ENCODE measurements at places on chromosomes 6 and 20.

DNA sequence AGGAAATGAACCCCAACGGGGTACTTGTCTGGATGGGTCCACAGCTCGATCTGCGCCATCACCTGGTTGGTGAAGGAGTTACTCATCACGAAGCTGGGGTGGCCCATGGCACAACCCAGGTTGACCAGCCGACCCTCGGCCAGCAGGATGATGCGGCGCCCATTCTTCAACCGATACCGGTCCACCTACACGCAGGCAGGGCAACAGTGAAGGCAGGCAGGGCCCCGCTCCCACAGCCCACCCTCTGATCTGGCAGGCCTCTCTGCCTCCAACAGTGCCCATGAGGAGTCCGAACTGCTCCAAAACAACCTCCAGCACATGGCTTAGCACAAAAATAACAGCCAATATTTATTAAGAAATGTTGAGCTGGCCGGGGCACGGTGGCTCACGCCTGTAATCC is 17.7 kb downstream of the AHCY start:
- DNase-seq, result no peak

DNA sequence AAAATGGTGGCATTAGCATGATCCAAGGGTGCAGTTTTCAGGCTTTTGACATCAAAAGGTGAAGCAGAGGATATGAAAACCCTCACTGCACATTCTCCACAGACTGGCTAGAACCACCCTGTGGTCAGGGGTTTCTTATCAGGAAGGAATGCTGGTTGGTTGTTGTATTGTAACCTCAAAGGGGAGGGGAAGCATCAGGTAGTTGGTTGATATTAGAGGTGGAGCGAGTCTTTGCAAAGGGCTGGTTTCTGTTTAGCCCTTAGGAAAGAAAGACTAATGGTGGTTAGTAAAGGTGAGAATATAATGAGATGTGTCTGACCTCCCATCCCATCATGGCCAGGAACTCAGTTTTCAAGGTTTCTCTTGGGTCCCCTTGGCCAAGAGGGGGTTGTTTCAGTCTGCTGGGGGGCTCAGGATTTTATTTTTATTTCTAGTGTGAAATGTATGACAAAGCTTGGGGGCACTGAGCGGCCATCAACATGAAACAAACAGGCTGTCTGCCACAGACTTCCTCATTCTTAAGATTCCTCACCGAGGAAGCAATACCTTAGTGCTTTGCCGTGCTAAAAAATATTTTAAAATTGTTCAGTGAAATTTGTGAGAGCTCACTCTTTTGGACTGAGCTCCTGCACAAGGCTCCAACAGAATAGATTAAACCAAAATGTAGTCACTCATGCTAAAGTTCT is 47.5 kb upstream of the PROKR2 start:
- DNase-seq, result no peak

- no peak for DNase-seq
Observed at GRCh38 chr20:47117371-47117770, 222.7 kb downstream of the EYA2 start.

GRCh38 chr6:163600331-163600730 is 185.8 kb downstream of the QKI start:
- no peak for DNase-seq

DNA sequence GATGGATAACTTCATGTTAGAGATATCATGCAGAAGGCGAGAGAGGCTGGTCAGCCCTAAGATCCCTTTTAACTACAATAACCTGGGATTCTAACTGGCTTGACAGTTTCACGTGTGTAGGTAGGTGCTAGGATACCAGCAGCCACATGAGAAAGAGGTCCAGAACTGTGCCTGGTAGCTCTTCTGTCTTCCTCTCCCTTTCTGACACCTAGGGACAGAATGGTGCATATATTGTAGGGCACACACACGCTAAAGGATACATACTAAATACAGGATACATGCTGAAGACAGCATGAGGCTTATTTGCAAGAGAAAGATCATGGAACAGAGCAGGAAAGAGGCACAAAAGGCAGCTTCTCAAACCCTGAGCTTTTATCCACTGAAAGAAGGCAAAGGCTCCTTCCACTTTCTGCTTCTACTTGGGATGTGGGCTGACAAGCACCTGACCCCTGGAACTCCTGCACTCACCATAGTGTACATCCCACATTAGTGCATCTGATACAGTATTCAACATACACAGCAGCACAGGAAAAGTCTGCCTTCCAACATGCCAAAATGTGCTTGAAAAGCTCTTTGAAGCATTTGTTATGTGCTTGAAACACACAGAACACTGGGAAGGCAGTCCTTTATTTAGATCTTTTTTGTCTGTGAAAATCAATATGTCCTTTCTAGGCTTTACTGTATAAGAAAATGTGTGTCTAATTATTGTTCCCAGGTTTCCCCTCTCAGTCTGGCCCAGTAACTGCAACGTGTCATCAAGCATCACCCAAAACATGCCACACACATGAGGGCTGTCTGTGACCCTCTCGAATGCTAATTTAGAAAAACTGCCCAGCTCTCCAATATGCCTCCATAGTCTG is 3.2 kb downstream of the SLC22A23 start:
- no peak for DNase-seq

GRCh38 chr6:74734901-74735300 is 471.0 kb downstream of the COL12A1 start:
- no peak for DNase-seq

GRCh38 chr6:113802779-113803178 is 54.4 kb upstream of the MARCKS start:
- no peak for DNase-seq

DNA sequence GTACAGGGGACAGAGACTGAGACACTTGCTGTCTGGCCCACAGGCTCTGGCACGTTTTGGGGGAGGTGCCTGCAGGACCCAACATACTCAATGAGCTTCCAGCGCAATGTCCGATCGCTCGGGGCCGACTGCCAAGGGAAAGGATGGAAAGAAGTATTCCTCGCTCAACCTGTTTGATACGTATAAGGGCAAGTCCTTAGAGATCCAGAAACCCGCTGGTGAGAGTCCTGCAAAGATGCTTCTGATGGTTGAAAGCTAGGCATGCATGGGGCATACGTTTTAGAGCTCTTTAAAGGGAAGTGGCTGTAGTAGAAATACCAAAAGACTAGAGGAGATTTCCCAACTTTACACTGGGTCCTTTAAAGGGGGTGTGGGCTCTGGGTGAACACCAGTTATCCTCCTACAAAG is 2.2 kb downstream of the PRRC2A start:
- no peak for DNase-seq

DNA sequence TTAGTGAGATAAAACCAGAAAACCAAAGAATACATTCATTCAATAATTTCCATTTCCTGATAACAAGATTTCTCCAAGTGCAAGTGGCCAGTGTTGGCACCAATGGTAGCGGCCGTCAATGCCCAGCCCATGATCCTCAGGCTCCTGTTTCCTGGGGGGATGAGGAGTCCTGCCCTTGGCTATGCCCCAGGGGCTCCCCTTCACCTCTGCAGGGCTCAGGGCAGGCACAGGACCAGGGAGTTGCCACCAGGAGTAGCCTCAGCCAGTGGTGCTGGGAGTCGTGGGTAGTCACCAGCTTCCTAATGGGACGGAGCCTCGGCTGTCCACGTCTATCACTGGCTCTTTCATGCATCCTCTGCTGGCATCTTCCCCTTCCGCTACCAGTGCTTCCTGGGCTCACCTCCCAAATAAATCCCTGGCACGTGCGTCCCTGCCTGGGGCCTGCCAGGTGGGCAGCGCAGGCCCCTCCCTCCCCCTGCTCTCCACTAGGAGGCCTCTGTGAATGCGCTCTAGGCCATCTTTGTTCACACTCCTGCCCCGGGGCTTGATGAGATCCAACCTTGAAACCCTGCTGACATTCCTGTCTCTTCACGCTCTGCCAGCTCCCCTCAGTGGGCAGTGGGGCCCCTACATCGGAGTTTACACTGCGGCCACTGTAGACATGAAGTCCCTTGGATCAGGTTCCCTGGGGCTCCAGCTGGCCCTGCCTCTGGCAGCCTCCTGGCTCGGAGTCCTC is 215.7 kb downstream of the SYNDIG1 start:
- no peak for DNase-seq

GRCh38 chr6:3326981-3327380 is 68.2 kb downstream of the PSMG4 start:
- DNase-seq, result no peak

DNA sequence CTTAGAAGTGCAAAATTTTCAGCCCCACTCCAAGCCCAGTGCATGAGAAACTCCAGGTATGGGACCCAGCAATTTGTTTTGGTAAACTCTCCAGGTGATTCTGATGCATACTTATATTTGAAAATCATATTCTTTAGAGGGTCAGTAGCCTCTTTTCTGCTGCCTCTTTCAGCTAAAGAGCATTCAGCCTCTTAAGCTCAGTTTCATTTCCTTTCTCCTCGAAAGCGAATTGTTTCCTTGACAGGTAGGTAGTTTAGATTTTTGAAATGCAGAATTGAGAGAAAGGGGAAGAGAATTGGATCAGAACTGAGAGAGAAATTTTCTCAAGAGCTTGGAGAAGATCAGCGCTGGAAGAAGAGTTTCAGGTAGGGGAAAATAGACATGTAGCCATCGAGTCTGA is 995.8 kb upstream of the FLRT3 start:
- DNase-seq, result no peak

GRCh38 chr6:158627940-158628211 is 16.7 kb downstream of the DYNLT1 start:
- DNase-seq, result no peak

- no peak for DNase-seq
Observed at GRCh38 chr6:19102936-19103335, 715.8 kb downstream of the RNF144B start.

GRCh38 chr6:125846292-125847024 is 55.7 kb downstream of the NCOA7 start:
- DNase-seq, result no peak

DNA sequence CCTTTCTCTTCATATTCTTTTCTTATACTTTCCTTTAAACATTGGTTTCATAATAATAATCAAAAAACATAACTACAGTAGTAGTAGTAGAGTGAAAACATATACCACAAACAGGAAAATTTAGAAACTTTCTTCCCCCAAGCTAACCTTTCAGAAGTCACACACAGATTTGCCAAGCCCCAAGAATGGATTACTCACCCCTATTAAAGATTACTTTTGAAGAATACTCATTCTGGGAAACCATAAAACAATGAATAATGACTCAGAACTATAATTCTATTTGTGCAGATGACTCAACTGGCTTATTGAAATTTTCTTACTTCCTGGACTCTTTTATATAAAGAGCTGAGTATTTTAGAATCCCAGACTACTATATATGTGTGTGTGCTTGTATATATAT is 119.4 kb upstream of the GJE1 start:
- no peak for DNase-seq

DNA sequence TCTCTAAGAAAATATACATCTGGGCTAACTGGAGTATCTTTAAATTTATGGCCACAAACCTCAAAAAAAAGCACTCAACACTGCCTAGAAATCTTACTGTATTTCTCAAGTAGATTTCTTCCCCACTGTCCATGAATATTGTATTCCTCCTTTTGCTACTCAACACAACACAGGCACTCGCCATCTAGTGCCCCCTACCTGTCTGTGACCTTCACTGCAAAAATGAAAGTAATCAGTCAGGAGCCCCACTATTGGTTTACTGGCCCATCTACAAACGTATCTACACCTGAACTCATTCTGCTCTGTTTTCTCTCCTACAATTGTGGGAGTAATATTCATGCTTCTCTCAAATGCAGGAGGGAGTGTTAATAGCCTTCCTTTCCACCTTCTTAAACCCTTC is 58.3 kb downstream of the LY86 start:
- no peak for DNase-seq

GRCh38 chr6:150622941-150623874 is 23.5 kb downstream of the PLEKHG1 start:
- peak; percentile 27 for DNase-seq

GRCh38 chr20:4901031-4901818 is 100.1 kb downstream of the SLC23A2 start:
- DNase-seq, result no peak

DNA sequence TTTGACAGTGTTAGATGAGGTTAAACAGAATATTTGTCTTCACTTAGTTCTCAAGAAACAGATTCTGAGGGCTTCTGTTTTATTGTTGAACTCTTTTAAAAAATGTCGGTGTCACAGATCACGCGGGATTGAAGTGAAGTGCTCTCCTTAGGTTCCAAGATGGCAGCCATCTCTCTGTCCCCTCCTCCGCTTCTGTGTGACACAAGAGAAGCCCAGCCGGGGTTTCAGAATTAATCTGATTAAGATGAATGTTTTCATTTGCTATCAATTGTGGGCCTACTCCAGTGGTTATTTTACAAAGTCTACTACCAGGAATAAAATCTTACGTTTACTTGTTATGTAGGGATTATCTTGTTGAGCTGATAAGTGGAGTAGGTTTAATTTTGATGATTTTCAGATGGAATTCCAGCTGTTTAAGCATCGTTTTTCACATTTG is 10.9 kb downstream of the HIVEP1 start:
- DNase-seq, result no peak

DNA sequence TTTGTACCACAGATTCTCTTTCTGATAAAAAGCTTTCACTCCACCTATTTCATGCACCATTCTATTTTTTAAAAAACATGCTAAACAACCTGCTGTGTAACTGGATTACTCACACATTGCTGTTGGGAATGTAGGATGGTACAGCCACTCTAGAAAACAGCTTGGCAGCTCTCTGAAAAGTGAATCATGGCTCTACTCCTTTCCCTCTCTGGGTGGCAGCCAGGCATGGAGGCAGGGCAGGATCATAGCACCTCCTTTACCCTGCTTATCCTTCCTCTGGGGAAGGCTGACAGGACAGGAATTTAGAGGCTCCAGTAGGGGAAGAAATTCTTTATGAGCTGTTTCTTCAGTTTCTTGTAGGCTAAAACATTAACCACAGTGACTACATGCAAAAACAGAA is 6.7 kb upstream of the VNN2 start:
- no peak for DNase-seq

- no peak for DNase-seq
Observed at GRCh38 chr6:45253453-45253852, 74.7 kb upstream of the RUNX2 start.

- no peak for DNase-seq
Observed at GRCh38 chr6:28161410-28162079, 19.9 kb downstream of the ZKSCAN8 start.

DNA sequence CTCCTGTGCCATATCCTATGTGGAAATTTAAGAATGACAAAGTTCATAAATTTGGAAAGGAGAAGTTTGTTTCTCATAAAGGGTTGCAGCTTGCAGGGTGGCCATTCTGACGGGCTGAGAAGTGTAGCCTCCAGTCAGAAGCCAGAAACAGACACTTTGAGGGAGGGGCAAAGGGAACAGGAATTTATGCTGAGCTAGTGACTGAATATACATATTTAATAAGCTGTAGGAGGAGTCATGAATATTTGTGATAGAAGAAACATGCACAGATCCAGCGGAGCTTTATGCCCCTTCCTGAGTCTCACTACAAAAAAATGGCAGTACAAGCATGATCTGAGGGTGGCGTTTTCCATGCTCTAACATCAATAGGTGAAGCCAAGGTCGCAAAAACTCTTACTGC is 798.3 kb downstream of the KIF16B start:
- no peak for DNase-seq

- DNase-seq, result no peak
Observed at GRCh38 chr20:3181270-3181669, 7.9 kb upstream of the LZTS3 start.

All from NCI-H1417 treated with DMSO at 0.1 percent for 48 hours (cell line).